ENCODE measurements at places on chromosomes 6 and 20. TPM values are rescaled to one million over a fixed set of nuclear protein-coding genes. Genes with fewer than 3 reads are reported as not detected.

The SALL4 gene
- 3.4 TPM for total RNA-seq

The FAM83B gene
- 9.4 TPM for total RNA-seq

The RBM38 gene
- 102 TPM for total RNA-seq

The FOXQ1 gene
- total RNA-seq, result 108 TPM

The IP6K3 gene
- total RNA-seq, result not detected

The ELOVL5 gene
- total RNA-seq, result not detected

GRCh38 chr6:130932921-130933320 lies 105.7 kb downstream of the SMLR1 start:
- DNase-seq, result no peak

DNA sequence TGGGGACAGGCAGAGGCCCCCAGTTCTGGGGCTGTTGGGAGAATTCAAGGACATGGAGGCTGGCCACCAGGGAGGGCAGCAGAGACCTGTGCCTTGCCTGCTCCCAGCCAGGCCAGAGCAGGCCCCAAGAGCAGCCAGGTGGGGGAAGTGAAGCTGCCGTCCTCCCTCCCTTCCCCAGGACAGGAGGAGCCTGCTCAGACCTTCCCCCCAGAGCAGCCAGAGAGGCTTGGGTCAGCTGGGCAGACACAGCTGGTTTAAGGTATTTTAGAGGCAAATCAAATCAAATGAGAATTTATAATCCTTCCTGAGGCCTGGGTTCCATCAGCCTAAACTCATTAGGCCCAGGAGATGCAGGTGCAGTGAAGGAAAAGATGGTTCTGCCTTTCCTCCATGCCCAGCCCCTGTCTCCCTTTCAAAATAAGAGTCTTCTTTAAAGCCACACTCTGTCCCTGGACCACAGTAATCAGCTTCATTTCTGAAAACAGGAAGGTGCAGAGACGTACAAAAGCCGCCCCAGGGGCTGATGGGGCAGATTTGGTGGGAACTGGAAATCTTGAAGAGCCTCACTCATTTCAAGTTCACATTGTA lies 21.7 kb downstream of the BMP7 start:
- DNase-seq, result peak; percentile 26

- no peak for DNase-seq
These were observed 49.2 kb downstream of the FAM217A start for GRCh38 chr6:4029687-4030086.

- DNase-seq, result peak; percentile 98
These were observed 37.5 kb upstream of the IER3 start for GRCh38 chr6:30781743-30782424.

DNA sequence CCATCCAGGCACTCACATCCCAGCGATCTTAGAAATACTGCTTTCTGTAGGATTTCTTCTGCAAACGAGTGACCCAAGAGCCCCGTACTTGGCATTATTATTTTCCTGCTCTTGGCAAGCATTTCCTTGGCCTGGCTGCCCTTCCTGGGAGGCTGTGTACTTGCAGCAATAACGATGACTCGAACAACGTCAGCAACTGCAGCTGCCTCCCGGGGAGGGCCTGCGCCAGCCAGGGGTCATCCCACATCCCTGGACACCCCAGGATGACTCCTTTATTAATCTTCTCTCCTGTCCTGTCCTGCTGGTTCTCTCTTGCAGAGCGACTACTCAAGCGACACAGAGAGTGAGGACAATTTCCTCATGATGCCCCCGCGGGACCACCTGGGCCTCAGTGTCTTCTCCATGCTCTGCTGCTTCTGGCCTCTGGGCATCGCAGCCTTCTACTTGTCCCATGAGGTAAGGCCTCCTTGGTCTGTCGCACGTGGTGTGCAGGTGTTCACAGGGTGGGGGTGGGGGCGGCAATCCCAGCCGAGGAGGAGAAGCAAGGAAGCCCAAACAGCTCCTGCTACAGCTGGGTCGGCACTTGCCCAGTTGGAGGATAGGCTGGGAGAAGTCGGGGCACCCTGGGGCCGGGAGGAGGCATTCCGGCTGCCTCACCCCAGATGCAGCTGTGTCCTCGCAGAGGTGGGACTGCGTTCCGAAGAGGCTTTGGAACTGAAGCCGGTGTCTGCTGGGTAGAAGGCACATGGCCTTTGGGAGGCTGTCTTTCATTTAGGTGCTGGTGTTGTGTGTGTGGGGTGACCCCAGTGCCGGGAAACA lies 115.3 kb downstream of the SYNDIG1 start:
- DNase-seq, result no peak

DNA sequence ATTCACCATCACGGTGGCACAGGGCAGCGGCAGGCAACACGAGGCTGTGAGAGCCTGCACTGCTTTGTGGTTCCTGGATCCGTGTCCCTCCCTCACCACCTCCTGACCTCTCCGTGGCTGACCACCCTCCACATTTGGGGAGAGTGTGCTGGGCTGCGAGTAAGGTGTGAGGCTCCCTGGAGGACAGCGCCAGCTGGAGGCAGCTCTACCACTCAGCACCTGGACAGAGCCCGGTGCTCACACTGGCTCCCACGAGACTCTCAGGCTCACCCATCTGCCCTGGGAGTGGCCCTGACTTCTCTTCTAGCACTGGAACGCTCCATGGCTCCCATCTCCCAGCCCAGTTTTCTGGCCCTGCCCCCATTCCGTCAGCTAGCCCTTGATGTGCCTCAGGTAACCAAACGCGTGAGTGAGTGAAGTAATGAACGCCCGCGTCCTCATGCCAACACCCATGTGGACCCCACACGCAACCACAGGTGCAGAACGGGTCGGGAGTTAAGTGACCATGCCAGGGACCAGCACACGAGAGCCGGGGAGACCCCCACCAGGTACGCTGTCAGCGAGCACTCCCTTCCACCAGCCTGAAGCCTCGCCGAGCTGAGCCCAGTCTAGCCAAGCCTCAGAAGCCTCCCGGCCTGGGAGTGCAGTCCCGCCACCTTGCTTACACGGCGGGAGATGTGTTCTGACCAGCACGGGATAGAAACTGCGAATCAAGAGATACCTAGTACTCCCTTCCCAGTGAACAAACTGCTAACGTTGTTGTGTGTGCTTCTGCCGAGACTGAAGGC lies 137.2 kb downstream of the WDR27 start:
- no peak for DNase-seq

GRCh38 chr6:161395716-161396231 lies 121.9 kb upstream of the AGPAT4 start:
- no peak for DNase-seq

DNA sequence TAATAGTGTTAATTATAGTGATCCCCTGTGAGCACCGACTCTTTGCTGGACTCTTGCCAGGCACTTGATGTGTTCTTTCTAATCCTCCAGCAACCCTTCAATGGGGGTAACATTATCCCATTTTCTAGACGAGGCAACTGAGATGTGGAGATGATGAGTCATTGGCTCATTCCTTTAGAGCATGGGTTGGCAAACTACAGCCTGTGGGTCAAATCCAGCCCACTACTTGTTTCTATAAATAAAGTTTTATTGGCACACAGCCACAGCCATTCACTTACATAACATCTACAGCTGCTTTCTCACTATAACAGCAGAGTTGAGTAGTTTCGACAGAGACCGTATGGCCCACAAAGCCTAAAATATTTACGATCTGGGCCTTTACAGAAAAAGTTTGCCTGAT lies 249.5 kb upstream of the KCNG1 start:
- DNase-seq, result no peak

- DNase-seq, result no peak
These were observed 182.4 kb downstream of the TSHZ2 start for GRCh38 chr20:53154540-53154939.

Measured in HT-29 (cell line).